ENCODE measurements at places on chromosomes 2 and 18. TPM values are rescaled to one million over a fixed set of nuclear protein-coding genes. Genes with fewer than 3 reads are reported as not detected.

The RTP5 gene
- total RNA-seq = 0.68 TPM

DNA sequence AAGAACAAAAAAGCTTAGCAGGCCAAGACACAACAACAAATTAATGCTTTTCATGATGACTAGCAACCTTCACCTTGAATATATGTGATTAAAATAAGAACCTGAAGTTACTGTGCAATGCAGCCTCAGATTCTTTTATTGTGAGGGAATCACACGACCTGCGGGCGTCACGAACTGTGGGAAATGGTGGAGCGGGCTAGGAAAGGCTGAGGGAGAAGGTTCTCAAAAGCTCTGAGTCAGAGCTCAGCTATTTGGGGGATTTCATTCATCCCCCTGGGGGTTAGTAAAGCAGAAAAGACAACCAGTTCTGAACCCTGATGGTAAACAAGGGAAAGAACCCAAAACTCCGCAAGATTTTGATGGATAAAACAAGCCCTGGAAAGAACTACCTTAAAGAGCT lies 89.3 kb upstream of the NCKAP5 start:
- H3K36me3 ChIP-seq = no peaks in the 10 kb centered on the region
- no peak overlapping the region for H3K27ac ChIP-seq
- no peaks in the 10 kb centered on the region for H3K4me1 ChIP-seq
- H3K27me3 ChIP-seq = no peaks in the 10 kb centered on the region

The SLC40A1 gene
- 4.4 TPM for total RNA-seq

The SERPINB12 gene
- total RNA-seq = not detected

The THOC1 gene
- 105 TPM for total RNA-seq

The LOXHD1 gene
- total RNA-seq = 0.11 TPM

GRCh38 chr18:25467226-25467987 lies 115.4 kb upstream of the ZNF521 start:
- H3K27ac ChIP-seq = no peak overlapping the region
- H3K36me3 ChIP-seq = no peaks in the 10 kb centered on the region
- H3K4me1 ChIP-seq = no peaks in the 10 kb centered on the region

GRCh38 chr2:227344231-227344630 lies 19.2 kb downstream of the MFF start:
- H3K27me3 ChIP-seq = no peaks in the 10 kb centered on the region
- no peak for DNase-seq
- peaks cover 47% of the 10 kb centered on the region for H3K36me3 ChIP-seq
- no peak overlapping the region for H3K27ac ChIP-seq
- no peaks in the 10 kb centered on the region for H3K4me1 ChIP-seq

The CROCC2 gene
- not detected for total RNA-seq

GRCh38 chr2:227378371-227378782 lies 729 bp downstream of the TM4SF20 start:
- no peak for DNase-seq
- no peaks in the 10 kb centered on the region for H3K4me1 ChIP-seq
- no peaks in the 10 kb centered on the region for H3K27me3 ChIP-seq
- no peak overlapping the region for H3K4me3 ChIP-seq
- H3K36me3 ChIP-seq = no peaks in the 10 kb centered on the region
- H3K27ac ChIP-seq = no peak overlapping the region

DNA sequence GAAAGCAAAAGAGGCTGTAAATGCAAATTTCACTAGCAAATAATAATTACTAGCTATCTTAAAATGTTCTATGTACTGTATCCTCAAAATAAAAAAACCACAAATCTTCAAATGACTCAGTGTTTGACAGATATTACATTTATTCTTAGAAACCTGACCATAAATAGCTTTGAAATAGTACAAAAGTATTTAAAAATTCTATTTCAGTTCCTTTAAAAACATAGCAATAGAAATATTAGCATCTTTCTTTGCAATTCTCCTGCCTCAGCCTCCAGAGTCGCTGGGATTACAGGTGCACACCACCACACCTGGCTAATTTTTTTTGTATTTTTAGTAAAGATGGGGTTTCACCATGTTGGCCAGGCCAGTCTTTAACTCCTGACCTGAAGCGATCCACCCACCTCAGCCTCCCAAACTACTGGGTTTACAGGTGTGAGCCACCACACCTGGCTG lies 50.6 kb downstream of the MSH6 start:
- peaks cover 87% of the 10 kb centered on the region for H3K36me3 ChIP-seq
- H3K4me1 ChIP-seq = no peaks in the 10 kb centered on the region
- H3K4me3 ChIP-seq = no peak overlapping the region
- H3K27ac ChIP-seq = no peak overlapping the region

GRCh38 chr2:133986081-133986837 lies 267.6 kb upstream of the MGAT5 start:
- H3K27me3 ChIP-seq = peaks cover 3% of the 10 kb centered on the region
- H3K36me3 ChIP-seq = no peaks in the 10 kb centered on the region
- no peaks in the 10 kb centered on the region for H3K4me1 ChIP-seq
- no peak for DNase-seq

The STEAP3 gene
- 2.5 TPM for total RNA-seq

The DTNA gene
- not detected for total RNA-seq

DNA sequence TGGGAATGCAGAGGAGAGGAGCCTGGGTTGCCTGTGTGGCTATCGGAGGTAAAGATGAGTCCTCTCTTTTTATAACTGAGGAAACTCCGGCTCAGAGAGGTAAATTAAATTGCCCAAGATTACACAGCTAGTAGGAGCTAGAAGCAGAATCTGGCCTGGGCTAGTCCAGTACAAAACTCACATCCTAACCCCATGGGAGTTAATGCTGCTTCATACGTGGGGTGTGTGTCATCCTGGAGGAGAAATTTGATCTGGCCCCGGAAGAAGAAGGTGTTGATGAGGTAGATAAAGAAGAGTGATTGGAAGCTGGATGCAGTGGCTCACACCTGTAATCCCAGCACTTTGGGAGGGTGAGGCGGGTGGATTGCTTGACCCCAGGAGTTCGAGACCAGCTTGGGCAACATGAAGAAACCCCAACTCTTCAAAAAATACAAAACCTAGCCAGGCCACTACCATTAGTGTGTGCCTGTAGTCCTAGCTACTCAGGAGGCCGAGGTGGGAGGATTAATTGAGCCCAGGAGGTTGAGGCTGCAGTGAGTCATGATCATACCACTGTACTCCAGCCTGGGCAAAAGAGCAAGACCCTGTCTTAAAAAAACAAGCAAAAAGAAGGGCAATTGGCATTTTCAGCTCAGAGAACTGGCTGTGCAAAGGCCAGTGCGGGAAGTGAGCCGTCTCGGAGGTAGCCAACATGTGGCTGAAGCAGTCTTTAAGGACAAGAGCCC lies 33.7 kb downstream of the CTIF start:
- no peak overlapping the region for H3K27ac ChIP-seq
- no peak for DNase-seq
- H3K36me3 ChIP-seq = no peaks in the 10 kb centered on the region
- H3K4me3 ChIP-seq = no peak overlapping the region

The SCN9A gene
- total RNA-seq = 0.28 TPM

GRCh38 chr18:42131066-42131929 lies 176.3 kb downstream of the PIK3C3 start:
- DNase-seq = no peak
- no peak overlapping the region for H3K27ac ChIP-seq
- H3K27me3 ChIP-seq = no peaks in the 10 kb centered on the region
- no peak overlapping the region for H3K4me3 ChIP-seq
- no peaks in the 10 kb centered on the region for H3K36me3 ChIP-seq

DNA sequence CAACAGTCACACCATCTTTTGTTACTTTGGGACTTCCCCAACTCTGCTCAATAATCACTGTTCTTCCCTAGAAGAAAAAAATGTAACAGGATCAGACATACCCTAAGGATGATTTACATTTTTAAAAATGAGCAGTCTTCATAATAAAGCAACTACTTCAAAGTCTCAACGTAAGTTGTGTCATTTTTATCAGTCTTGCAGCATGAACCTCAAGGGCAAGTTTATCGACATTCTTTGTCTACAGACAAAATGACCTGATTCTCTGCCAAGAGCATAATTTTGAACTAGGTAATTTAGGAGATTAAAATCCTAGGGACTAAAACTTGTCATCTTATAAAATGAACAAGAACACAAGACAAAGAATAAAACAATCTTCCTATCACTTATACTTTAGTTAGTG lies 2.3 kb downstream of the HSPD1 start:
- H3K27me3 ChIP-seq = no peaks in the 10 kb centered on the region
- H3K4me1 ChIP-seq = peaks cover 26% of the 10 kb centered on the region
- H3K4me3 ChIP-seq = no peak overlapping the region
- H3K27ac ChIP-seq = no peak overlapping the region
- H3K36me3 ChIP-seq = peaks cover 55% of the 10 kb centered on the region

- H3K36me3 ChIP-seq = peaks cover 2% of the 10 kb centered on the region
- H3K4me3 ChIP-seq = no peak overlapping the region
- no peaks in the 10 kb centered on the region for H3K27me3 ChIP-seq
- H3K27ac ChIP-seq = no peak overlapping the region
Measured at GRCh38 chr2:54158311-54158710, 42.9 kb downstream of the ACYP2 start.

The MEIS1 gene
- total RNA-seq = 3.6 TPM

DNA sequence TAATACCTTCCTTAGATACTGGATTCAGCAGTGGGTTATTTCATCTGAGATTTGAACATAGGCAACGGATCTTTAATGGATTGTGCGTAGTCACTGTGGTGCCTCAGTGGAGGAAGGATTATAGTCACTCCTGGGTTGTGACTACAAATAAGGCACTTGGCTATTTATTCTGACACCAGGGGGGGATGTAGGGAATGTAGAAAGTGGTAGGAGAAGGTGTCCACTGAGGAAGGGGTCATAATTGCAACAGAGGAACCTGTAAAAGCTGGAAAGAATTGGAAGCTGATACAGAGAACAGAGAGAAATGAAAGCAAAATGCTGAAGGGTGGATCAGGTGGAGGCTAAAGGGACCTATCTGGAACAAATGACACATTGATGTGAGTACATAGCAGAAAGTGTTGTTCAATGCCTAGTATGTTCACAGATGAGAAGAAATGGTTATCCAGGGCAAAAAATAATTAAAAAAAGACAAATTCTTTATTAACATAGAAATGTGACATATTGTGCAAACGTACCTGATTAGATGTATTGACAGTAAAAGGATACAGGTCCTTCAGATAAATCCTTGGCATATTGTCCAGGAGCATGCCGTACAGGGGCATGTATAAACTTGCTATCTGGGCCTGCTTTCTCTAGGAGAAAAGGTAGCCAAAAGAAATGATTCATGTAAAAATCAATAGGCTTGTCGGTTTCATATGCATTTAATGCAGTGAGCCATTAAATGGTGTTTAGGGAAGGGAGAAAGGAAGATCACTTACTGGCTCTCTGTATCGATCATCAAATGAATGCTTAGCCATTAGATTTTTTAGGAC lies 91.2 kb upstream of the CCDC195 start:
- no peak for DNase-seq
- peaks cover 71% of the 10 kb centered on the region for H3K36me3 ChIP-seq
- H3K4me1 ChIP-seq = no peaks in the 10 kb centered on the region
- no peak overlapping the region for H3K27ac ChIP-seq
- H3K4me3 ChIP-seq = no peak overlapping the region

DNA sequence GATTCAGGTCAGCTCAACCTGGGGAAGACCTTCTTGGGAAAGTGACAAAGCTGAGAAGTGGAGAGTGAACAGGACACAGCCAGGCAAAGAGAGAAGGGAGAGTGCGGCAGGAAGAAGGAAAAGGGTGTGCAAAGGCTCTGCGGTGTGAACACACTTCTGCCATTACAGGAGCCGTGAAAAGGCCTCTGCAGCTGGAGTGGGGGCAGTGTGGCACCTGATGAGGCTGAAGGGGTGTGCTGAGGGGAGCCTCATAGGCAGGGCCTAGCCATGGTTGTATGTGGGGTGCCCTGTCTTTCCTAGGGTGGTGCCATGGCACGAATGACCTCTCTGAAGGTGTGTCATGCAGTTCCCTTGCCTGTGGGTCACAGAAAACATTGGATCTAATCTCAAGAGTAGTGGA lies 347.6 kb downstream of the CYRIA start:
- no peak overlapping the region for H3K27ac ChIP-seq
- H3K36me3 ChIP-seq = no peaks in the 10 kb centered on the region
- H3K4me3 ChIP-seq = no peak overlapping the region

The PLB1 gene
- total RNA-seq = 1.9 TPM

GRCh38 chr2:90069290-90069894 lies 1377.9 kb downstream of the RPIA start:
- no peaks in the 10 kb centered on the region for H3K4me1 ChIP-seq
- H3K27ac ChIP-seq = no peak overlapping the region
- H3K4me3 ChIP-seq = no peak overlapping the region
- H3K36me3 ChIP-seq = no peaks in the 10 kb centered on the region

The PDIA6 gene
- total RNA-seq = 81.2 TPM

GRCh38 chr2:105325389-105325963 lies 4.1 kb downstream of the TGFBRAP1 start:
- no peak overlapping the region for H3K27ac ChIP-seq
- no peak for DNase-seq
- H3K36me3 ChIP-seq = no peaks in the 10 kb centered on the region

- H3K36me3 ChIP-seq = no peaks in the 10 kb centered on the region
- no peak for DNase-seq
- no peaks in the 10 kb centered on the region for H3K27me3 ChIP-seq
- no peak overlapping the region for H3K4me3 ChIP-seq
Measured at GRCh38 chr2:45897842-45898241, 246.4 kb downstream of the PRKCE start.

- no peak overlapping the region for H3K4me3 ChIP-seq
- no peak overlapping the region for H3K27ac ChIP-seq
- H3K27me3 ChIP-seq = no peaks in the 10 kb centered on the region
- peak; percentile 9 for DNase-seq
- H3K4me1 ChIP-seq = peaks cover 9% of the 10 kb centered on the region
Measured at GRCh38 chr2:240233885-240234502, 93.5 kb upstream of the OTOS start.

DNA sequence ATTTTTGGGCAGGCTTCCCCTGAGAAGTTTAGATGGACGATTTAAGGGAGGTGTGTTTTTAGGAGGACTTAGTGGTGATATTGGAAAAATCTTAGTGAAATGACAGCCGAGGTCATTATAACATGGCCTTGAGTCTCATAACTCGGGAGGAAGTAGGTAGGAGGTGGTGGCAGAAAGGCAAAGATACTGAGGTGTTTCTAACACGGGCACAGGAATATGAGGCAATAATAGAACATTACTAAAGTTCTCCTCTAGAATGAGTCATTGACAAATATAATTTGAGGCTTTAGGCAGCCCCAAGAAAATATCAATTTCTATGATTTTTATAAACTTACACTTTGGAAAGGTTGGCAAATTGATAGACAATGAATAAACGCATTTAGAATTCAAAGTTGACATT lies 146.1 kb upstream of the ZEB2 start:
- peaks cover 8% of the 10 kb centered on the region for H3K4me1 ChIP-seq
- DNase-seq = no peak
- H3K4me3 ChIP-seq = no peak overlapping the region

The AGAP1 gene
- total RNA-seq = 42.0 TPM

- H3K27me3 ChIP-seq = no peaks in the 10 kb centered on the region
- no peak overlapping the region for H3K27ac ChIP-seq
- no peak for DNase-seq
- H3K4me1 ChIP-seq = peaks cover 25% of the 10 kb centered on the region
- no peak overlapping the region for H3K4me3 ChIP-seq
Measured at GRCh38 chr2:96340493-96341414, 5.2 kb downstream of the NCAPH start.

- no peaks in the 10 kb centered on the region for H3K27me3 ChIP-seq
- no peak overlapping the region for H3K27ac ChIP-seq
- peaks cover 15% of the 10 kb centered on the region for H3K36me3 ChIP-seq
- H3K4me1 ChIP-seq = peaks cover 22% of the 10 kb centered on the region
Measured at GRCh38 chr2:46964835-46965560, 49.4 kb upstream of the MCFD2 start.

GRCh38 chr2:85735691-85736090 lies 18.1 kb upstream of the ATOH8 start:
- H3K36me3 ChIP-seq = no peaks in the 10 kb centered on the region
- DNase-seq = no peak
- H3K27me3 ChIP-seq = no peaks in the 10 kb centered on the region
- no peak overlapping the region for H3K27ac ChIP-seq
- no peak overlapping the region for H3K4me3 ChIP-seq
